Endothelial cell (in vitro differentiated cells): ENCODE measurements at places on chromosomes 3 and 15. TPM values are rescaled to one million over a fixed set of nuclear protein-coding genes. Genes with fewer than 3 reads are reported as not detected.

The DYNLT2B gene
- 19.0 TPM for total RNA-seq

The FGF12 gene
- total RNA-seq: 19.1 TPM

DNA sequence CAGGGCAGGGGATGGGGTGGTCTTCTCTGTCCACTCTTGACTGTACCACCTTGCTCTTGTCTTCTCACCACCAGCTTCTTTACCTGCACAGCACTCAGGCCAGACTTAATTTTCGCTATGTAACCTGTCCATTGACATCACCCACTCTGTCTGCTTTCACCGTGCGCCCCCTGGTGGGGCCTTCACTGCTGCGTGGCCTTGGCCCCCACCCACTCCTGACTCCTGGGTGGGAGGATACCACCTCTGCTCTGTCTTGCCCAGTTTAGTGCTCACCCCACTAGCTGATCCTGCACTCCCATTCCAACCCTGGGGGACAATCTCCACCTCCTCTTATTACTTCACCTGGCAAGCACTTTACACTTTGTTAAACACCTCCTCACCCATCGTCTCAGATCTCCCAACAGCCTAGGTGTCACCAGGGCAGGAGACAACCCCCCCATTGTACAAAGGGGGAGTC, 17.7 kb downstream of the PTH1R start:
- H3K4me3 ChIP-seq: no peak overlapping the region
- DNase-seq: peak; percentile 78
- H3K27me3 ChIP-seq: peaks cover 15% of the 10 kb centered on the region
- no peaks in the 10 kb centered on the region for H3K36me3 ChIP-seq

- DNase-seq: no peak
- no peak overlapping the region for H3K27ac ChIP-seq
- H3K36me3 ChIP-seq: peaks cover 21% of the 10 kb centered on the region
- peaks cover 4% of the 10 kb centered on the region for H3K4me1 ChIP-seq
Observed at GRCh38 chr3:11282250-11283138, 10.3 kb downstream of the ATG7 start.

GRCh38 chr15:31472636-31473384, 146.2 kb downstream of the KLF13 start:
- H3K27me3 ChIP-seq: no peaks in the 10 kb centered on the region
- peak overlapping the region; percentile 62 for H3K27ac ChIP-seq

GRCh38 chr3:39157359-39157758, 4.0 kb upstream of the CSRNP1 start:
- peaks cover 2% of the 10 kb centered on the region for H3K36me3 ChIP-seq
- H3K27me3 ChIP-seq: peaks cover 21% of the 10 kb centered on the region
- H3K4me3 ChIP-seq: no peak overlapping the region
- peaks cover 20% of the 10 kb centered on the region for H3K4me1 ChIP-seq
- DNase-seq: no peak
- H3K27ac ChIP-seq: no peak overlapping the region

- peaks cover 3% of the 10 kb centered on the region for H3K27me3 ChIP-seq
- H3K4me1 ChIP-seq: peaks cover 12% of the 10 kb centered on the region
- no peak for DNase-seq
- H3K36me3 ChIP-seq: no peaks in the 10 kb centered on the region
- no peak overlapping the region for H3K27ac ChIP-seq
- H3K4me3 ChIP-seq: no peak overlapping the region
Observed at GRCh38 chr3:5032844-5033243, 53.6 kb downstream of the BHLHE40 start.

DNA sequence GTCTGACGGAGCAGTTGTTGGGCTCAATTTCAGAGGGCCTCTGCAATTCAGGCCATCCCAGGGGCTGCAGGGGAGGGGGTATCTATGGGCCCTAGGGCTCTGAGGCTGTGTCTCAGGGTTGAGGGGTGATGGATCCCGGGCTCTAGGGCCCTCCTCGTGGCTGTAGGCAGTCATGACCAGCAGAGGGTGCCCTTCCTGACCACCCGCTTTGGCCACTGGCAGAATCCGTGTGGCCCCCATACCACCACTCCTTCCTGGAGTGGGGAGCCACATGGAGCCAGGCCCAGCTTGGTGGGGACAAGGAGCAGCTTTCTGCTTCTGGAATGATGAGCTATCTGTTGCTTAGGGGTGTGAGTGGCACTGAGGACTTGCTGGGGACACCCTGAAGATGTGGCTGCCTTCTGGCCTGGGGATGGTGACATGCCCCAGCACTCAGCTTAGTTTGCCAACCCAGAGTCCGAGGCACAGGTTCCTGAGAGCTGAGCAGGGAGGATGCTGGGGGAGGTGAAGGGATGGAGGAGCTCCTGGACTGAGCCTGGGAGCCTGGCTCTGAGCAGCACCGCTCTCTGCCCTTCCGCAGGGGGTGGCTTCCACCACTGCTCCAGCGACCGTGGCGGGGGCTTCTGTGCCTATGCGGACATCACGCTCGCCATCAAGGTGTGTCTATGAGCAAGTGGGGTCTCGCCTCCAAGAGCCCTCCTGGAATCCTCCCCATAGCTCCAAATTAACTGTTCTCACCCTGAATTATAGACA, 20.2 kb downstream of the HDAC11 start:
- H3K36me3 ChIP-seq: peaks cover 7% of the 10 kb centered on the region
- no peak overlapping the region for H3K27ac ChIP-seq
- DNase-seq: peak; percentile 64
- no peak overlapping the region for H3K4me3 ChIP-seq
- peaks cover 16% of the 10 kb centered on the region for H3K27me3 ChIP-seq

DNA sequence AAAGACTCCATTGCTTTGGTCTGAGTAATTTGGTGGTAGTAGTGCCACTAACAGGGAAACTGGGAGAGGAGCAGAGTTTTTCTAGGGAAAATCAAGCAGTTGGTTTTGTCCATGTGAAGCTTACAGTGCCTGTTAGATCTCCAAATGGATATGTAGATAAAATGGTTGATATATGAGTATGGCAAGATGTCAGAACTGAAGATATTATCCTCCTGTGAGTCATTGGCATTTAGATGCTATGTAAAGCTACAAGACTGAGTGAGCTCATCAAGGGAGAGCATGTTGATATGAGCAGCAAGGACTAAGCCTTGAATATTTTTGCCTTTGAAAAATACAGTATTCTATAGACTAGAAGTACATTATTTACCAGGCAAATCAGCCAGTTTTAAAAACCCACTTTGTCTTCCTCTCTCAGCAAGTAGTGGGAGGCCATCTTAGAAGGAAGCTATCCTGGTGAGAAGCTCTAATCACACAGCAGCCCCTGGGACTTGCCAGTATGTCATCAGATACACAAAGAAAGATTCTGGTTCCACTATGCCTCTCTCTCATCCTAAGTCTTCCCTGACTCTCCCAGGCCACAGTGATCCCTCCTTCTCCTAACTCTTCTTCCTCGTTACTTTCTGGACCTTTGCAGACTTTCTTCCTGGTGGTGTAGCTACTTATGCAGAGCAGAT, 77.4 kb upstream of the ANKRD28 start:
- no peaks in the 10 kb centered on the region for H3K4me1 ChIP-seq
- no peak for DNase-seq
- peaks cover 6% of the 10 kb centered on the region for H3K36me3 ChIP-seq
- no peaks in the 10 kb centered on the region for H3K27me3 ChIP-seq
- no peak overlapping the region for H3K27ac ChIP-seq
